ENCODE measurements at places on chromosomes 7 and 10.

DNA sequence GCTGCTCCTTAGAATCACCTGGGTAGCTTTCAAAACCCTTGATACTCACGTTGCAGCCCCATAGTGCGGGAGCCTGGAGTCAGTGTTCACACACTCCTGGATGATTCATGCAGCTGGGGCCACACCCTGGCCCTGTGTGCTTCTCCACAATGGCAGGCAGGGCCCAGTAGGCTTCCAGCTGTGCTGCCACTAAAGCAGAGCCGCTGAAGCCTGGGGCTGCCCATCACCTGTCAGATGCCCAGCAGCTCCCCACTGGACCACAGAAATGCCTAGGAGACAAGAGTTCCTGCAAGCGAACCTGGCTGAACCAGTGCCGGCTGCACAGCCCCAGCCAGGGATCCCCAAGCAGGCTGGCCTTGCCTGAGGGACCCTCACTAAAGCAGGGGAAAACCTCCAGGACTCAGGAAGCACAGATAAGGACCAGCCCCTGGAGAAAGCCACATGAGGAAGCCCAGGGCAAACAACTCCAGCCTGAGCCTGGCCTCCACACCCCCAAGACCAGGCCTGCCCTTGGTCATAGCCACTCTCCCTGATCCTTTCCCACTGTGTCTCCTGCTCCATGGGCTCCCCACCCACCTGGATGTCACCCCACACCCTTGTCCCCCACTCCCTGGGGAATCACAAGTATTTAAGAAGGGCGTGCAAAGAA is 111.9 kb downstream of the GRID1 start:
- DNase-seq, result no peak

- DNase-seq, result no peak
These were observed 58.1 kb upstream of the WDR11 start for GRCh38 chr10:120793088-120793487.

- DNase-seq, result no peak
These were observed 610 bp downstream of the AVPI1 start for GRCh38 chr10:97686301-97686961.

DNA sequence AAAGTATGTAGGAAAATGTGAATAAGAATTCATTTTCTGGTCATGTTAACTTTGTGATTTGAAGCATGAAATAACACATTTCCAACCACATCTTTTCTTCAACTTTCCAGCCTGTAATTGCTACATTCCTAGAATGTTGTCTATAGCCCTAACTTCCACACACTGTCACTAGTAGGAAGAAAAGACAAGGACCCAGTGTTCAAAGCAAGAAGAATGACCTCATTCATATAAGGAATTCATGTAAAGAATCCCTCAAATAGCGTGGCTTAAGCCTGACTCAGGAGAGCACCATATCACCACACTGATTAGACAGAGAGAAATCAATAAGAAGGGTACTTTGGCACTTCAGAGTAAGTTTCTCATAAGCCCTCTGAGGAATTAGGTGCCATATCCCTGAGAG is 318.7 kb upstream of the CHRM2 start:
- no peak for DNase-seq

DNA sequence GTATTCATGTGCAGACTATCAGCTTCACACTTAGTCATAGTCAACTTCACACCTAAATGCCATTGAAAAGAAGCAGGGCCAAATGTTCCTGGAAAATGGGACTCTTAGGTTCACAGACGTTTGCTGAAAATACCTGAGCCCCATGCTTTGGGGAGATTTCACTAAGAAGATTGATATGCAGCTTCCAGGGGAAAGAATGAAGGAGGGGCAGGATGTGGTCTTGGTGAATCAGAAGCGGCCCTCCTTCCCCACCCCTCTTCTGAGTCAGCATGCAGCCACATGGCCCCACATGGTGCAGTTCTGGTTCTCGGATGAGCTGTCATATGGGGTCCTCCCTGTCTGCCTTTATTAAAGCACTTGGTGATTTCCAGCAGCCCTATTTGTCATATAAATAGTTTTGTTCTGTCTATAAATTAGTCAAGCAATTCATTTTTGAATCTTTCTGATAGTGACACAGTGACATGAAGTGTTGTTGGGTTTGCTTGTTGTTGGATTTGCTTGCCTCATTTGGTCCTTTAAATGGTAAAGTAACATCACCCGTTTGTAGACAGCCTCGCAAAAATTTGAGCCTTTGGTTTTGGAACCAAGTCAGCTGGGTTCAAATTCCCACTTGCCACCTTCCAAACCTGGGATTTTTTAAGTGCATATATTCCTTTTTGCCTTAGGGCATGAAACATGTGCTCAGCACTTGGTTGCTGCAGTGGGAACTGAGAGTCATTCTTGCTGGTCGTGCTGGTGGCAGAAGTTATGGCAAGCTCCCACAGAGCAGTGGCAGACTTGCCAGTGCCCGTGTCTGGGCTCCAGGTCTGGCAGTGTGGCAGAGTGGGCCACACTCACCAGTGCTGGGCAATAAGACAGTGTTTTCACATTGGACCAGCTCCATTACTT is 68.1 kb upstream of the CDK6 start:
- peak; percentile 55 for DNase-seq

- DNase-seq, result no peak
These were observed 6.0 kb downstream of the CAMK1D start for GRCh38 chr10:12355384-12355783.

- DNase-seq, result no peak
These were observed 38.9 kb downstream of the TCF7L2 start for GRCh38 chr10:112988839-112989406.

GRCh38 chr10:106682175-106682574 is 482.3 kb downstream of the SORCS1 start:
- DNase-seq, result no peak

DNA sequence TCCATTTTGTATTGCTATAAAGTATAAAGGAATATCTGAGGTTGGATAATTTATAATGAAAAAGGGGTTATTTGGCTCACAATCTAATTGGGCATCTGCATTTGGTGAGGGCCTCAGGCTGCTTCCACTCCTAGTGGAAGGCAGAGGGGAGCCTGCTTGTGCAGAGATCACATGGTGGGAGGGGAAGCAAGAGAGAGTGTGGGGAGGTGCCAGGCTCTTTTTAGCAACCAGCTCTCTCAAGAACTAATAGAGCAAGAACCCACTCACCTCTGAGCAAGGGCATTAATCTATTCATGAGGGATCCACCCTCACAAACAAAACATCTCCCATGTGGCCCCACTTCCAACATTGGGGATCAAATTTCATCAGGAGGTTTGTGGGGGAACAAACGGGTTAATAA is 64.6 kb downstream of the OGDH start:
- DNase-seq, result no peak

DNA sequence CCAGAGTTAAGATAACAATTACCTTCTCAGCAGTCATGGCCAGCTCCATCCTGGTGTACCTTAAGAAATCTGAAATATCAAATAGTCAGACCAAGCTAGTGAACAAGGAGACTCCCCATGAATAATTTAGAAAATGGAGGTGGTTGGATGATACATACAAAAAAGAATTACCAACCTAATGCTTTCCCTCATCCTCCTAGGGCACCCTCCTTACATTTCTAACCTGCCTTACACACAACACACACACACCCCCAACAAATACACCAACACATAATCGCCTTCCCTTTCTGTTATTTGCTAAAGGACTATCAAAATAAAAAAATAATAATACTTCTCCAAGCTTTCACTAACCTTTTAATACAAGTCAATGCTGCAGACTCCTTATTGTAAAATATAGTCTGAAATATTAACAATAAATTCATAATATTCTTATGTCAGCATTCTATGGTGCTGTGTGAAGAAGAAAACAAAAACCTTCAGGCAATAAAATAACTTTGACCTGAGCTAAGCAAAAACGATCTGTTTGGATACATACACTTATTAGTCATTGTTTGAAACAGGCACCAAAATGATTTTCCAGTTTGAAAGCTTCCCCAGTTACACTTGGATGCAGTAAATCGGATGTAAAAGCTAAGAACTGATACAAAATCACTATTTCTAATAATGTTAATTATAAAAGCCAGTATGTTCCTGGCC is 3.4 kb downstream of the TWIST1 start:
- no peak for DNase-seq

DNA sequence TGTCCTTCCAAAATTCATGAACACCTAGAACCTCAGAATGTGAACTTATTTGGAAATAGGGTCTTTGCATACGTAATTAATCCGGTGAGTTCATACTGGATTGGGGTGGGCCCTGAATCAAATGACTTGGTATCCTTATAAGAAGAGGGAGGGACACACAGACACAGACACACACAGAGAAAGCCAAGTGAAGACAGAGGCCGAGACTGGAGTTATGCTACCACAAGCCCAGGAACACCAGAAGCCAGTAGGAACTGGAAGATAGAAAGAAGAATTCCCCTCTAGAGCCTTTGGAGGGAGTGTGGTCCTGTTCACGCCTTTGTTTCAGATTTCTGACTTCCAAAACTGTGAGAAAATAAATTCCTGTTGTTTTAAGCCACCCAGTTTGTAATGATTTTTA is 17.1 kb upstream of the PHF14 start:
- no peak for DNase-seq

DNA sequence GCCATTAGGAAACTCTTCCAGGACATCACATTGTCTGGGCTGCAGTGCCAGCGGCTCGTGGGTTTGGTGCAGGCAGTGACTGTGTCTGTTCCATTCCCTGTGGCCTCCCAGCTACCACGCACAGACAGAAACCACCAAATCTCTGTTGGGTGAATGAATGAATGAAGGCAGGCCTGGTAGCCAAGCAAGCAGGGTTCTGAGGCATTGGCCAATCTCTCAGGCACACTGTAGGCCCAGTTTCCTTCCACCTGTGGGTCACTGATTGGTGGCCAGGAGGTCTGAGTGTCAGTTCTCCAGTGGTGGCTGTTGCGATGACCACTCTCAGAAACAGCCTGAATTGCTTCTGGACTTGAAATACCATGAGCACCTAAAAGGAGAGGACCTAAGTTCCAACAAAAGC is 59.4 kb upstream of the CTBP2 start:
- DNase-seq, result no peak

DNA sequence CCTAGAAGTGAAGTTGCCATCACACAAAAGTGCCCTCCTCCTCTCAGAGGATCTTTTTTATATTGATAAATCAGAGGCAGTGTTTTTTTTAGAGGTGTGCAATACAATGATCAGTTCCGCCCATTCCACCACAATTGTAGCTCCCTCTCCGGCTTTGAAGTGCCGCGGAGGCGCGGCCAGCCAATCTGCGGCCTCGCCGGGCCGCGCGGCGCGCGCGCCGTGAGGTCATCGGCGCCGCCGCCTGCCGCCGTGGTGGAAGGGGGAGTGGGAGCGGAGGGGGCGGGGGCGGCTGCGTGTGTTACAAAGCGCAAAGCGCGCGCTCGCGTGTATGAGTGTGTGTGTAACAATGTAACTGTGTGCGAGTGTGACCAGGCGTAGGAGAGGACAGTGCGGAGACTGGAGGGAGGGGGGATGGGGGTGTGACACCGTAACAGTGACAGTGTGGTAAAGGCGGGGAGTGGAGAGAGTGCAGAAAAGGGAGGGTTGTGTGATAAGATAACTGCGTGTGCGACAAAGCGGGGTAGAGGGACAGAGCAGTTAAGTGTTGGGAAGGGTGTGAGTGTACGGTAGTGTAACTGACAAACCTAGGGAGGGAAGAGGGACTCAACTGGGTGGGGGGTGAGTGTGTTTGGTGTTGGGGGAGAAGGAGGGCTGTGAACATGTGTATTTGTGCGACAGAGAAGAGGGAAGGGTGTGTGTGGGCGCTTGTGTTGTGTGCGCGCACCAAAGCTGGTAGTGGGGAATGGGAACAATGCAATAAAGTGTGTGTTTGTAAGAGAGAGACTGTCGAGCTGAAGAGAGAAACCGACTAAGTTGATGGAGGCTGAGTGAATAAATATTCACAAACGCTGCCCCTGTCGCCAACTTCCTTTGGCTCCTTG is at the start of gene SP8:
TSS of gene SP8 (minus strand) at position 108 of the 881 bp plus-strand sequence. CDS start at position 20, 88 bp downstream.
- no peak for DNase-seq

DNA sequence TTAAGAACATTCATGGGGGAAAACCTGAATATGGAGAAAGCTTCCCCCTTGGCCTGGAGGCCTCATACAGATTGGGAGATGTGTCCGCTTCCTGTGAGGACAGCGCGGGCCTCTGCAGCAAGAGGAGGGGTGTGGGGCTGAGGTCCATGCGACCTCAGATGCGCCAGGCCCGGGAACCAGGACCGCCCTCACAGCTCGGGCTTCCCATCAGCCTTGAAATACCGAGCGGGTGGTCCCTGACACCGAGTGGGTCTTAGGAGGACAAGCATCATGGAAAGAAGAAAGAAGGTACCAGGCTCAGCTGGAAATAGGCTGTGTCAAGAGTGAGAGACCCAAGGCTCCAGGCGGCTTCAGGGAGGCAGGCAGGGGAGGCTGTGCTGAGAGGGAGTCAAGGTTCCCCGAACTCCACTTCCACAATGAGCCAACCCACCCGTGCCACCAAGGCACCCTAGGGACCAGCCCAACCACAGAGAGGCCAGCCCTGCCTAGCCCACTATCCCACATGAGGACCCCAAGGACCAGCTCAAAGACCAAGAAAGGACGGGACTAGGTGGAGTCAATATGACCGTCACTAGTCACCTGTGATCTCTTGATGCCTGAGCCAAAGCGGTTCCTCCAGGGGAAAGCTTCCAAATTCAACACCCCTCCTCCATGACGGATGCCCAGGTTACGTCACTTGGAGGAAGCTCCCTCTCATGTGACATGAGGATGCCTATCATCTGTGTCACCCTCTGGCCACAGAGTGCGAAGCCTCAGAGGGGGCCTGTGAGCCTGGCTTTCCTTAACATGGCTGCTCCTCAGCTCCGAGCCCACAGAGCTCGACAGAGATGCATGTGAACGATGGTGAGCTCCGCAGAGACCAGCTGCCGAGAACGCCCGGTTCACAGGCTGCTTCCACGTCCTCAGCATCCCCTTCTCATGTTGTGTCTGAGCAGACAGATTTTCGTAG is 103.7 kb downstream of the TCERG1L start:
- DNase-seq, result no peak

DNA sequence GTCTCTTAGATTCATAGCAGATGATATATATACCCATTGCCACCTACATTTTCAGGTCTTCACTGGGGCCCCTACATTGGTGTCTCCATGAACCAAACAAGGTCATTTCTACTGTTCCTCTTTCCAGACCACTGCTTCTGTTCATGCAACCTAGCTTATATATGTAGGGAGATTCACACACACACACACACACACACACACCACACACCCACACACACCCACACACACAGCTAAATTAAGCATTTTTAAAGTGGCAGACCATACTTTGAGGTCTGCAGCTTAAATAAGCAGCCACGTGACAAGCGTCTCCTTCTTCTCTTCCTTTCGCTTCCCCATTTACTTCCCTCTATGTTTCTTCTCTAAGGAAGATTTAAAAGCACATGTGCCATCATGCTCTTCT is 70.0 kb upstream of the CC2D2B start:
- no peak for DNase-seq

Data from effector memory CD8-positive, alpha-beta T cell (primary cell).